ENCODE measurements at places on chromosomes 5 and 9.

DNA sequence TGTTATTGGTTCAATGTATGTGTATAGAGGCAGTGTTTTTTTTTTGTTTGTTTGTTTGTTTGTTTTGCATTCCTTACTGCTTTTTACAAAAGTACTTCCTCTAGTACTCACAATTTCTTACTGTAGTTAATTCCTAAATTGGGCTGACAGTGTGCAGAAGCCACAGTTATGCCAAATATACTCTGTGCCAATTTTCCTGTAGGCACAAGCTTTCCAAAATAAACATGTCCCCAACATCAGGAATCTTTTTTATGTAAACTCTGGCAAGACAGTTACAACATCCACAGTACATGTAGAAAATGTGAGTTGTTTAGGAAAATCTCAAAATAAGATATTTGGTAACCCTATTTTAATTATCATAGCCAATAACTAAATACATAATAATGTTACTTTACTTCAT, 161.6 kb upstream of the TSLP start:
- DNase-seq: peak; percentile 83

- DNase-seq: no peak
Measured at GRCh38 chr9:115126404-115126803, 8.4 kb upstream of the TNC start.

GRCh38 chr5:107388141-107388861, 282.4 kb downstream of the EFNA5 start:
- peak; percentile 91 for DNase-seq

DNA sequence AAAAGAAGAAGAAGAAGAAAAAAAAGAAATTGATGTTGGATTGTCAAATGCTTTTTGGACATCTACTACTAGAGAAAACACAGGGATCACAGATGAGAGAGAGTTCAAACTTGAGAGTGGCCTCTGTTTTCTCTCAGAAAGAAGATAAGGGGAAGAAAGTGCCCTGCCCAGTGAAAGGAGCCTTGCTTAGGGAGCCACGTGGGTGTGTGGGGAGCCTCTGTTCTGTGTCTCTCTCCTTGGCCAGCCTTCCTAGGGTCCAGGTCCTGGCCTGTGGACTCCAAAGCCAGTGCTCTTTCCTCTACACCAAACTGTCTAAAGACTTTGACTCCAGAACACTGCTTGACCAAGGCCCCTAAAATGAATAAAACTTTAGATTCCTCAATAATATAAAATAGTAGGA, 22.0 kb upstream of the COL15A1 start:
- DNase-seq: no peak

- DNase-seq: no peak
Measured at GRCh38 chr9:68964102-68964541, 49.8 kb downstream of the PRKACG start.

DNA sequence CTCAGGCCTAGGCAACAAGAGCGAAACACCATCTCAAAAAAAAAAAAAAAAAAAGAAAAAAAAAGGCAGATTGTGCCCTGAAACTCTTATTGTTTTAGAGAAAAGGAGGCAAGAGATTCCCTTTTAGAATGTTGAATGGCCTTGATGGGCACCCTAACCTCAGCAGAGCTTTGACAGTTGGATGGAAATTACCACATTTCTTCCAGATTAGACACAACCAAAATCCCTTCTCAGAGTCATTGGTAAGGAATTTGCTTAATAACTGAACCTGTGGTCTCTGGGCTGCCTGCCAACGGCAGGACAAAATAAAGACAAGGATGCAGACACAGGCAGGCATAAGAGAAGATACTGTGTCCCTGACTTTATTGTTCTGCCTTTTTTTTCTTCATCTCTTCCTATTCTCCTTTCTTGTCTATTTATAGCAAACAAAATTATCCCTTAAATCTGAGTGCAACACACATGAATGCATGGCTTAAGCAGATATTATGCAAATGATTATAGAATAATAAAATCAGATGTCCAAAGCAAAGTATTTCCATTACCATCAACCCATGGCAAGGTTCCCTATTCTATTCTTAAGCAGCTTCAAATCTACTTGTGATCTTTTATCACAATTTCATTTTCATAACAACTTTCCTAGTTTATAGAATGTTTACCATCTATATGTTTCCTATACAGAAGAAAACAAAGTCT, 37.3 kb upstream of the TRIO start:
- DNase-seq: peak; percentile 77

GRCh38 chr9:23779220-23779619, 46.8 kb downstream of the ELAVL2 start:
- DNase-seq: no peak

DNA sequence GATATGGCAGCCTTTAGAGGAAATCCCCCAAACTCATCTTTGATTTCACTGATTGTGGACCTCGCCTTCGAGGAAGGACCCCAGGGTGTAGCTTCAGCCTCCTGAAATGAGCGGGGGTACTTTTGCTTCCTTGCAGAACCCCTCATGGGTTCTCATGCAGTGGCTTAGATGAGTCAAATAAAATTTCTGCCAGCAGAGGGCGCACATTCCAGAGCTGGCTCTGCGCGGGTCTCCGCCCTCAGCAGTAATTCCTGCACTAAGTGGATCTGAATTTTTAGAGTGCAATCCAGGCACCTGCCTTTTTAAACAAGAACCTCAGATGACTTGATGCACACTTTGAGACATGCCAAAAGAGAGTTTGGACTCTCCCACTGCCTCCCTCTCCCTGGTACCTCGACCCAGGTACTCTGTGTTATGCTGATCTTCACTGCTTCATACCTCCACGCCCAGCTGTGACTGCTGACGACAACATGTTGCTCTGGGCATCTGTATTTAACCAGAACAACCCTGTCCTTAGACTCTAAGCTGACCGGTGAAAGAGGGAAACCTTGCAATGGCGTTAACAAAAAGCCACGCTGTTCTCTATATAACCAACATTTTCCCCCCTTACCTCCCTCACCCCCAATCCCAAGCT, 7.3 kb downstream of the EGFLAM start:
- peak; percentile 68 for DNase-seq

Measured in cardiac fibroblast (primary cell).